NCI-H1417 treated with DMSO at 0.1 percent for 48 hours (cell line): ENCODE measurements at places on chromosomes 12 and 14.
A peak's percentile ranks its signal among the peaks of the same experiment; 100 is the strongest.

DNA sequence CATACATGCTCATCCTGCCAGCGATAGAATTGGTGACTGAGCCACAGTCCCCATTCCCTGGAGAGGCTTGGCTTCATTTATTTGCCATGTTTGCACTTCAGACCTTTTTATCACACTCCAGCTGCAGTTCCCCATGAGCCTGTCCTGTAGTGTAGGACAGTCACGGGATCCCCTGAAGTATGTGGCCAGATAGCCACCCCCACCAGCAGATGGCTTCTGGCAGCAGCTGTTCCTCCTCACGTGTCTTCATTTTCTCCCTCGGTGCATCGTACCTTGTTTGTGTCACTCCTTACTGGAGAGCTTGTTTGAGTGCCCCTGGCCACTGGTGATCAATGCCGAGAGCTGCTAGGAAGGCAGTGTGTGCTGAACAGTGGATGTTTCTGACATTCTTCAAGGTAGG lies 40.2 kb downstream of the UBE3B start:
- no peak for DNase-seq

GRCh38 chr14:80269353-80269925 lies 58.1 kb upstream of the DIO2 start:
- DNase-seq, result no peak

DNA sequence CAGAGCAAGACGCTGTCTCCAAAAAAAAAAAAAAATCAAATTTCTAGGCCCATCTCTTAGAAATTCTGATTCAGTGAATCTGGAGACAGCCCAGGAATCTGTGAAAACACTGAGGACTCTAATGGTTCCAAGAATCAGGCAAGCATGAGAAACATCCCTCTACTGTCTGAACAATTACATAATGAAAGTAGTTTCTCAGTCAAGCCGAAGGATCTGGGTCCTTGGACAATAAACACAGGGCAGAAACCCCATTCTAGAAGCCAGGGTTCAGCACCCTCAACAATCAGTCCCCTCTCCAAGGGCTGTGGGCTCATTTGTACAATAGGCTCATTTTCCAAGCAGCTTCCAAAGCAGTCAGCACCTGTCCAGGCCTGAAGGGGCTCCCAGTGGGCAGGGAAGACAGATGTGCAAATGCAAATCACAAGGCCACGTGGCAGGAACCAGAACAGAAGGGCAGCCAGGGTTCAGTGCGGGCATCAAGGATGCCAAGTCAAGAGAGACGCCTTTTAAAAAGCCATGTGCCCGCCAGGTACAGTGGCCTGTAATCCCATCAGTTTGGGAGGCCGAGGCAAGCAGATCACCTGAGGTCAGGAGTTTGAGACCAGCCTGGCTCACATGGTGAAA lies 96.1 kb downstream of the KSR2 start:
- no peak for DNase-seq

GRCh38 chr12:119666226-119666795 lies 1.6 kb upstream of the PRKAB1 start:
- DNase-seq, result no peak

DNA sequence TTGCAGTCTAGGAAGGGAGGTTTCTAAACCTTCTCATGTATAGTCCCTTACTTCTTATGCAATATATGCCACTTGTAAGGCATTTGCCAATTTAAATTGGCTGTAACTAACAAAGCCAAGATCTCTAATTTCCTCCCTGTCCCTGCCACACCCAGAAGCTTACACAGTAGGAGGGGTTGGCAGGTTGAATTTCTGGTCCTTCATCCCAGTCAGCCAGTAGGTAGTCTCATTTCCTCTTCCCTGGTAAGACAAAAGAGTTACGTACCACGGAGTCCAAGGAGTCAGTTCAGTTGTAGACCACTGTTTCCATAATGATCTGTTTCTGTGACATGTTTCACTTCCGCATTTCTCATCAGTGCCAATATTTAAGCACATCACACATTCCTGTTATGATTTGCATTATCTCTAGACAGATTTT lies 47.0 kb upstream of the PLBD1 start:
- no peak for DNase-seq

- DNase-seq, result no peak
Measured at GRCh38 chr12:93244514-93245077, 133.1 kb upstream of the NUDT4 start.

DNA sequence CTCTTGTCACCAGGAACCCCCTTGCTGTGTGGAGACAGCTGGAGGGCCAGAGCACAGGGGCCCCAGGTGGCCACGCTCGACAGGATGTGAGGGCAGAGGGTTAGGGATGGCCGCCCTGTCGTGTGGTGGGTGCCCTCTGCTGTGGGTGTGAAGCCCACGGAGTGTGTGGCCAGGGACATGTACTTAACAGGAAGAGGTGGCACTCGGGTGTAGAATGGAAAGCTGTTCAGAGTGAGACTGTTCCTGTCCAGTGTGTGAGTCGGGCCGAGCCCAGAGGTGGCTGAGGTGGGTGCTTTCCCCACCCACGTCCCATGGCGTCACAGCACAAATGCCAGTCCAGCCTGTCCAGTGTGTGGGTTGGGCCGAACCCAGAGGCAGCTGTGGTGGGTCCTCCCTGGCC lies 47.1 kb downstream of the FBRSL1 start:
- DNase-seq, result no peak

GRCh38 chr12:71237128-71237527 lies 79.3 kb upstream of the TSPAN8 start:
- no peak for DNase-seq

DNA sequence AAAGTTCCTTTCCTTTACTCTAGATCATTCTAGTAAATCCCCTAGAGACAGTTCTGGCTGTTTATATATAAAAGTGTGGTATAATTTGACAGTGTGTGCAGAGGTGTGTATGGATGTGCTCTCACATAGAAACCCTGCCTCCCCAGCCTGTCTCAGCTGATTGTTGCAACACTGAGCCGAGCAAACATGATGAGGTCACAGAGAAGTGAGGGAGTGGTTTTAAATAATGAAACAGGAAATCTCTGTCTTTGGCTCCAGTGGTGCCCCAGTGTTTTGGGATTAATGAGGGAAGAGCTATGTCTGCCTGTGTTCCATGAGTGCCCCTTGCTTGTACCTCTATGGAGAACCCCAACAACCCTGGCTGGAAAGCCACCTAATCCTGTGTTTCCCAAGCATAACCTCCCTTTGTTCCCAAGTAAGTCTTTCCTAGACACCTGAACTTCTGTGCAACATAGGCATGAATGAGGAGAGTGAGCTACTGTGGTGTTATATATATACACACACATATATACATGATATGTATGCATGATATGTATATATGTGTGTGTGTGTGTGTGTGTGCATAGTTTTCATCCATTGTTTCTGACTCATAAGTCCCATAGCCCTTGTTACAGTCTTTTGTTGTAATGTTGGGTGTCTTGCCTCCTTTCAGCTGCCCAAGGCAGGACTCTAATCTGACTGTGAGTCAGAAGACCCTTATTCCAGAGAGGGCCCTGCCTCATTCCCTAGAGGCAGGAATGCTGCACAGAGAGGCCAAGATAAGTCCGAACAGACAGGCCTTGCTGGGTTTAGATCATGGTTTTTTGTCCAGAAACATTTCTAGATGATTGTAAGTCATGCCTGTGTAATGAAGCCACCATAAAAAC lies 18.0 kb downstream of the TRAF3 start:
- peak; percentile 19 for DNase-seq

- DNase-seq, result no peak
Measured at GRCh38 chr12:54479421-54479820, 6.0 kb upstream of the GTSF1 start.

DNA sequence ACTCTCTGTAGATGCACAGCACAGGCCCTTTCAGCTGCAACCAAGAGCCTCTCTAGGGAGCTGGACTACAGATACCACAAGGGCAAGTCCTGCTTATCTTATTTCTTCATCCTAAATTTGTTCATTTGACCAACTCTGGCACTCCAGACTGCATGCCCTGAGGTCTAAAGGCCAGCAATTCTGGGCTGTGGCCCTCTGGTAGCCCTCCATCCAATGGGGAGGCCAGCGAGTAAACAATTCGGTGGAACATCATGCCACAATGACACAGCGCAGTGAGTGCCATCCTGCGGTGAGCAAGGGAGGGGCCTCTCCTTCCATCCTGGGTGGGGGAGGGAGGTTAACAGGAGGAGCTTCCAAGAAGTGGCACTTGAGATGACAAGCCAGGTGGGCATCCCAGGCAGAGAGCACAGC lies 652 bp upstream of the SELPLG start:
- DNase-seq, result no peak

- no peak for DNase-seq
Measured at GRCh38 chr14:67357969-67358354, 1.6 kb downstream of the ATP6V1D start.
